ENCODE measurements at places on chromosomes 1 and 21. TPM values are rescaled to one million over a fixed set of nuclear protein-coding genes. Genes with fewer than 3 reads are reported as not detected.
A peak's percentile ranks its signal among the peaks of the same experiment; 100 is the strongest.

DNA sequence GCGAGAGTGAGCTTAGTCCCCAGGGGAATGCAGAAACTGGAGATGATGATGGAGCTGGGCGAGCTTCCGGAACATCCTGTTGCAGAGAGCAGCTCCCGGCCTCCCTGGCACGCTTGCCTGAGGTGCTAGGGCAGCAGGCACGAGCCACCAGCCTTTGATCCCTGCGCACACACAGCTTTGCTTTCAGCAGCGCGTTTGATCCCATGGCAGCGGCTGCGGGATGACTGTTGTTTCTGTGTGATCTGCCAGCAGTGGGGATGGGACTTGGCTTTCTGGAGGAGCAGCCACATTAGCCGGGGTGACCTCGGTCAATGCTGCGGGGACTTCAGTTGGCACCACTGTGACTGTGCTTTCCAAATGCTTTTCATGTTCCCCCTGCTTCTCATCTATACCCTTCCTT, 193.2 kb downstream of the KAZN start:
- no peaks in the 10 kb centered on the region for H3K27me3 ChIP-seq
- H3K4me3 ChIP-seq = no peak overlapping the region
- no peak for DNase-seq

DNA sequence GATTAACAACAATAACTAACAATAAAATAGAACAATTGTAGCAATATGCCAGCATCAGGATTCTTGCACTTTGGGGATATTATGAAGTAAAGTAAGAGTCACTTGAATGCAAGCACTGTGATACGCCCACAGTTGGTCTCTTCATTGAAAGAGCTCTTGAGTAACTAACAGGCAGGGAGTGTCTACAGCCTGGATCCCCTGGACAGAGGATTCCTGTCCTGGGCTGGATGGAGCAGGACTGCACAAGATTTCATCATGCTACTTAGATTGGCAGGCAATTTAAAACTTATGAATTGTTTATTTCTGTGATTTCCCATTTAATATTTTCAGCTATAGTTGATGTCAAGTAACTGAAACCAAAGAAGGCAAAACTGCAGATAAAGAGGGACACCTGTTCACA, 13.7 kb upstream of the KRTAP19-5 start:
- no peaks in the 10 kb centered on the region for H3K27me3 ChIP-seq
- no peak for DNase-seq
- no peak overlapping the region for H3K27ac ChIP-seq
- H3K4me1 ChIP-seq = no peaks in the 10 kb centered on the region
- no peaks in the 10 kb centered on the region for H3K36me3 ChIP-seq
- H3K4me3 ChIP-seq = no peak overlapping the region

DNA sequence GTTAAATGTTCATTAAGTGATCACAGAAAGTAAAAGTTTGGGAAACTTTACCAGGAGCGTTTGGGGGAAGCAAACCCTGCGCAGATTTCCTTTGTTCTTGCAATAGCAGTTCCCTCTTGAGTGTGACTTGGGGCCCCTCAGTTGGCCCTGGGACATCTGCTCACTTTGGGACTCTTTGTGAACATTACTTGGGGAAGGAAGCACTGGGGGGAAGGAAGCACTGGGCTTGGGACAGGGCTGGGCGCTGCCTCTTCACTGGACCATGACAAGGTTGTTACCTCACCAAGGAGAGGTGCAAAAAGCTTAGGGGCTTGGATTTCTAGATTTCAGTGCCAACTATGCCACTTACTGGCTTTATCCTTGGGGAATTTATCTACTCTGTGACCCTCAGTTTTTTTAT, 63.5 kb downstream of the ETS2 start:
- no peak overlapping the region for H3K4me3 ChIP-seq
- peaks cover 15% of the 10 kb centered on the region for H3K27me3 ChIP-seq
- no peak for DNase-seq
- H3K36me3 ChIP-seq = no peaks in the 10 kb centered on the region
- H3K27ac ChIP-seq = no peak overlapping the region

GRCh38 chr1:12196641-12197482, 30.1 kb downstream of the TNFRSF1B start:
- peaks cover 52% of the 10 kb centered on the region for H3K4me1 ChIP-seq
- DNase-seq = no peak
- H3K36me3 ChIP-seq = peaks cover 20% of the 10 kb centered on the region
- peak overlapping the region; percentile 46 for H3K27ac ChIP-seq

The NR5A2 gene
- 0.16 TPM for total RNA-seq

The TTC3 gene
- 62.4 TPM for total RNA-seq

DNA sequence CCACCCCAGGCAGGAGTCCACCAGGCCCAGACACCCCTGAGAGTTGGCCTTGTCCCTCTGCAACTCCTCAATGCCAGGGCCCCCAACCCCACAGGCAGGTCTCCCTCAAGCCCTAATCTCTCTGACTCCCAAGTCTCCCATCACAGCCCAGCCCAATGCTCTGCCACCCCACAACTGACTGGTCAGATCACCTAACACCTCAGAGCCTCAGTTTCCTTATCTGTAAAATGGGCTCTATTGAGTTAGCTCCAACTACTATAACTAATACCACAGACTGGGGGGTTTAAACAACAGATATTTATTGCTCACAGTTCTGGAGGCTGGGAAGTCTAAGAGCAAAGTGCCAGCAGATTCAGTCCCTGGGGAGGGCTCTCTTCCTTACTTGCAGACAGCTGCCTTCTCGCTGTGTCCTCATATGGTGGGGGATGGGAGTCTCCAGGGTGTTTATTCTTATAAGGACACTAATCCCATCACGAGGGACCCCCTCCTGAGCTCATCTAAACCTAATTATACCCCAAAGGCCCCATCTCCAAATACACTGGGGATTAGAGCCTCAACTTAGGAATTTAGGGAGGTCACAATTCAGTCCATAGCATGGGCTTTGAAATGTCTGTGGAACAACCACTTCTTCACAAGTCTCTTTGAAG, 34.9 kb upstream of the ZC3H12A start:
- H3K27me3 ChIP-seq = peaks cover 24% of the 10 kb centered on the region
- no peak overlapping the region for H3K27ac ChIP-seq
- no peak overlapping the region for H3K4me3 ChIP-seq
- no peaks in the 10 kb centered on the region for H3K4me1 ChIP-seq
- no peaks in the 10 kb centered on the region for H3K36me3 ChIP-seq

The TNFRSF4 gene
- 268 TPM for total RNA-seq

The CELA3A gene
- total RNA-seq = not detected

DNA sequence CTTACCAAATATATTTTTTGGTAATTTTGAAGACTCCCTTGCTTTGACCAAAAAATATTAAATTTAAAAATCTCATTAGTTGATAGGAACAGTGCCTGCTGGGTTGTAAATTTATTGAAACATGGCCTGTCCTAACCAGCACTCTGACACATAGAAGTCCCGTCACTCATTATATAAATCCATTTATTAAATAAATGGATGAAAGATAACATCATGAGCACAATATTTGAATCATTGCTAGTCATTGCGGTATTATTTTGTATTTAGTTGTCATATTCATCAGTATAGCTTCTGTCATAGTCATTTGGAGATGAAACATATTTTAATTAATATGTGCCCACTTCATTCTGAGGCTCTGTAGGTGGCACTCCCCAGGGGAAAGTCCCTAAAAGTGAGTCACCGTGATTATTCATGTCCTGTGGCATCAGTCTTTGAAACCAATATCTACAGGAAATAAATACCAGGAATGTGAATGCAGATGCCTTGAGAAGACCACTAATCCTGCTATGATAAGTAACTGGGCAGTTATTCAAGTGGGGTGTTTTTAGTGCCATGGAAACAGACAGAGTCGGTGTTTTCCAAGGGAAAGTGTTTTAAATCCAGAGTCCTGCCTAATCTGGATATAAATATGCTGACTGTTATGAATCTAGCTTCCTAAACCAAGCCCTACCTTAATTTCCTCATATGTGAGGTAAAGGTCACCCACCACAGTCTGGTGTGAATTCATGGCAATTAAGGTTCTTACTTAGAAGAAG, 302.0 kb downstream of the DUSP10 start:
- H3K4me1 ChIP-seq = peaks cover 39% of the 10 kb centered on the region
- H3K36me3 ChIP-seq = no peaks in the 10 kb centered on the region
- H3K4me3 ChIP-seq = peak overlapping the region; percentile 25
- peak; percentile 64 for DNase-seq
- H3K27me3 ChIP-seq = peaks cover 20% of the 10 kb centered on the region

GRCh38 chr1:161739865-161740566, 9.6 kb upstream of the DUSP12 start:
- H3K36me3 ChIP-seq = no peaks in the 10 kb centered on the region
- H3K27me3 ChIP-seq = peaks cover 4% of the 10 kb centered on the region
- H3K4me1 ChIP-seq = peaks cover 54% of the 10 kb centered on the region
- peak overlapping the region; percentile 31 for H3K27ac ChIP-seq
- DNase-seq = no peak

- no peak for DNase-seq
- no peaks in the 10 kb centered on the region for H3K27me3 ChIP-seq
- no peak overlapping the region for H3K27ac ChIP-seq
- H3K36me3 ChIP-seq = peaks cover 5% of the 10 kb centered on the region
- H3K4me3 ChIP-seq = no peak overlapping the region
Observed at GRCh38 chr21:42291003-42291750, 24.0 kb downstream of the TFF3 start.

Measured in activated T-cell treated with anti-CD3 and anti-CD28 coated beads, Interleukin-2, amount 50 U/mL, for 72 hours (primary cell).